HFFc6 (cell line): ENCODE measurements at places on chromosomes 1 and 21.

DNA sequence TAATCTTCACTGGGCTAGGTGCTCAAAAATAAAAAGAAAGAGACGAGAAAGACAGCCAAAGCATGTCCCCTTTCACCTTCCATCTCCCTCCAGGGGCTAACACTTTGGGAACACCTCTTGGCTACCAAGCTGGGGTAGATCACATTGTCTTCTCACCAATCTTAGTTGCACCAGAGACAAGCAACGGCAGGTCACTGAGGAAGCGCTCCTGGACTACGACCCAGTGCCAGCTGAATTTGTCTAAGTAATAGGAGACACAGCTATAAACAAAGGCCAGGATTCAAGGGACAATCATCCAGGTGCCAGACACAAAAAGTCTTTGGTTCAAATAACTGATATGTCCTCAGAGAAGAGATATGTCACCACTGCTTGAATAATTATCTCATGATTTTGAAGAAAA, 100.4 kb downstream of the SLC45A1 start:
- DNase-seq: no peak

- DNase-seq: no peak
These were observed 58.6 kb downstream of the TLR5 start for GRCh38 chr1:223084464-223084866.

DNA sequence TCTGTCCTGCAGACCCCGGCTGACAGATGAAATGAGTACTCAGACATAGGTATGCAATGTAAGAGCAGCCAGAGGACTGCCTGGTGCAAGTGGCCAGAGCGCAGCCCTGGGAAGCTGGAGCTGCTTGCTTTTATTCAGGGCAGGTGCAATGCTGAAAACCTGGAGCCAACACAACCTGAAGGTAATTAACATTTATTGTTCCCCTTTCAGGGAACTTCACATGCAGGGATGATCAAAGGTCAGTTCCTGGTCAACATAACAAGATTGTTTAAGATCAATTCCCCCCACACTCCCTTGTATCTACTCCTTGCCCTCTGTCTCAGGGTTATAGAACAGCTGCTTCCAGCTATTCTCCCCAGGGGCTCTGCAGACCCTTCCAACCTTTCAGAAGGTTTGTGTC, 48.7 kb upstream of the PRELP start:
- DNase-seq: no peak

- no peak for DNase-seq
These were observed 6.5 kb upstream of the IGSF3 start for GRCh38 chr1:116674011-116674531.

DNA sequence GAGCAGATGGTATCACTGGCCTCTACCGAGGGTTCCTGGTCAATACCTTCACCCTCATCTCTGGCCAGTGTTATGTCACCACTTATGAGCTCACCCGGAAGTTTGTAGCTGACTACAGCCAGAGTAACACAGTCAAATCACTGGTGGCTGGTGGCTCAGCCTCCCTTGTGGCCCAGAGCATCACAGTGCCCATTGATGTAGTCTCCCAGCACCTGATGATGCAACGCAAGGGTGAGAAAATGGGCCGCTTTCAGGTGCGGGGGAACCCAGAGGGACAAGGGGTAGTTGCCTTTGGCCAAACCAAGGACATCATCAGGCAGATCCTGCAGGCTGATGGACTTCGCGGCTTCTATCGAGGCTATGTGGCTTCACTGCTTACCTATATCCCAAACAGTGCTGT, 6.1 kb downstream of the SLC25A44 start:
- no peak for DNase-seq

DNA sequence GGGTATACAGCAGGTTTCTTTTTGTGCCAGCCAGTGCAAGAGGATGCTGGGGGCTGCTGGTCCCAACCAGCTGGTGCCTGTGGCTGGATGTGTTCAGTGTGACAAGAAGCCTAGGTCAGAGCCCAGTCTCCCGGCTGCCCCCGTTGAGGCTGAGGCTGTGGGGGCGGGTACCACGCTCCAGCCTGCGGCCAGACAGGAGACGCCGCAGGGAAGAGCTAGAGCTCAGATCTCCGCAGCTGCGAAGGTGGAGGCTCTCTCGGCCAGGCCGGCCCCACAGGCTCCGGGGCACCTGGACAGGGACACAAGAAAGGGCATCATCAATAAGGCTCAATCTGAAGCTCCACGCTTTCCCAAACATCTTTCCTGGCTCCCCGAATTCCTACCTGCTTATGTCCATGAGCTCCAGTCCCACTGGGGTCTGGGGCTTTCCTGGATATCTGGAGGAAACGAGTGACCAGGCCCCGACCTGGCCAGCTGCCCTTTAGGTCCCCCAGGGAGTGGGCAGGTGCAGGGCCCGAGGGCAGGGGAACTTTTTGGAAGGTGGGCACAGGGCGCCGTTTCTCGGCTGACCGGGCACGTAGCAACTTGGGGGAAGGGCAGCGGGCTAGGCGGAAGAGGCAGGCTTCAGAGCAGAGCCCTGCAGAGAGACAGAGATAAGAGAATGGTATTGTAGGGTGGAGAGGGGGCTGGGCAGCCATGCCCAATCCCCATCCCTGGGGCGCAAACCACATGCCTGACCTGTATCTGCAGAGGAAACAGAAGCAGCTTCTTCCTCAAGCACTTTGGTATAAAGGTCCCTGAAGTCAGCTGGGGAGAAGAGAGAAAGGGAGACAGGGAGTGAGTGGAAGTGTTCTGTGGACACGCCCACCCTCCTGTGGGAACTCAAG, 7.4 kb downstream of the ENTREP3 start:
- DNase-seq: no peak

DNA sequence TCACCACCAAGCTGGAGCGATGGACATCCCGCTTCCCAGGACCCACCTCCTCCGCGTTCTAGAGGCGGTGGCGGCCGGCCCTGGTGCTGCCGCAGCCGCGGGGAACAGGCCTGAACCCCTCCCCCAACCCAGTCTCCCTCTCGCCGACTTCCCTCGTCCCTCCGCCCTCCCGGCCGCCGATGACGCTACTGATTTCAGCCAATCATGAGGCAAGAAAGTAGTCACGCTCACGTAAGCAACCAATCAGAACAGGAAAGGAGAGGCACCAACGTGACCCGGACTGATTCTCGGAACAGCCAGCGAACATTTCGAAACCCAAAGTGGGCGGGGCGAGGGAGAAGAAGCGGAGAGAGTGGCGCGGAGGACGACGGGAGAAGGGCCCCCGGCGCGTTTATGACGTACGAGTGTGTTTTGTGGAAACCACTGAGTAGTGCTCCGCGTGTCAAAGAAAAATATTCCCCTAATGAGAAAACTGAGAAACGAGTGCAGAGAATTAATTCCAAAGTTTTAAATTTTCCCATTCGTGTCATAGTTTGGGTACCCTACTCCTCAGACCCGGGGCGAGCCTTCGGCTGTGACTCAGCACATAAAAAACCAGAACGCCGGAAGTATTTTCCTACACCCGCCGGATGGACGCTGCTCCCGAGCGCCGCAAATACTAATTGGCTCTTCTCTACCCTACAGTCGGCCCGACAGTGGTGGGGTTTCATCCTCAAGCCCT, at the start of gene NRDC:
NRDC (minus strand) TSS at position 112 of the 721 bp plus-strand sequence. CDS start 112 bp downstream, outside the sequence.
- DNase-seq: peak; percentile 100

- no peak for DNase-seq
These were observed 9.5 kb upstream of the PIGR start for GRCh38 chr1:206955476-206956451.

- no peak for DNase-seq
These were observed 501.4 kb downstream of the TTLL7 start for GRCh38 chr1:83497563-83497962.

DNA sequence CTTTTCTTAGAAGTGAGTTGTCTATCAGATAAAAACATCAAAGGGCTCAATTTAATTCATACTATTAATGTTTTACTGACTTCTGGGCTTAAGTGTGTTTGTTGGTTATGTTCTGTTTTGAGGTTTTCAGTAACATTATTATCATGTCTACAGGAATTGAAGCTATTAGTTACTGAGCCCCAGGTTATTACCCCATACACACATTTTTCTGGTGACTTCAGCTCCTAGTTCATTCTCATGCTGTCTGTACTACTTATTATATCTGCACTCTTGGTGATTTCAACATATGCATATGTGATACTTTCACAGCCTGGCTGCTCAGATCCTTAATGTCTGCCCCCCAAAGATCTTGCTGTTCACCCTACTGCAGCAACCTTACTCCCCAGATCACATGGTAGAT, 27.0 kb upstream of the SGIP1 start:
- DNase-seq: no peak

DNA sequence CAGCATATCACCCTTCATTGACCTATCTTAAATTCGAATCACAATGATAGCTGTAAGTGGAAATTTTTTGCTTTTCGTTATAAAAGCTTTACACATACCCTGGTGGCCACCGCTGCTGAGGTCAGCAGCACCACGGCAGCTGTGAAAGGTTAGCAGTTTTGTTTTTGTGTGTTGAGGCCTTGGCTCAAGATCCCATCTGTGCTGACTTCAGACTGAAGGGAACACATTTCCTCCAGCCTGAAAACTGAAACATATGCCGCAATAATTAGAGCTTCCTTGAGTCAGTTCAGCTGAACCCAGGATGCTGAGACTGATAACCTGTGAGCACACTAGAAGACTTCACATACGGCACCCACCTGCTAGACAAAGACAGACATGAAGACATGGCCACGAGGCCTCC, 103.0 kb downstream of the SMYD3 start:
- no peak for DNase-seq

GRCh38 chr1:99516141-99516540, 129.8 kb upstream of the PALMD start:
- no peak for DNase-seq

GRCh38 chr1:207861442-207862177, 49.3 kb downstream of the CD34 start:
- DNase-seq: no peak

- no peak for DNase-seq
These were observed 89.4 kb downstream of the DTL start for GRCh38 chr1:212124690-212125582.

GRCh38 chr1:183472488-183473216, at the start of gene SMG7:
TSS of gene SMG7 (plus strand) at chr1:183472499. CDS start at chr1:183472621, 122 bp downstream.
- peak; percentile 11 for DNase-seq

GRCh38 chr1:34682452-34683223, 72.2 kb upstream of the GJB5 start:
- no peak for DNase-seq

DNA sequence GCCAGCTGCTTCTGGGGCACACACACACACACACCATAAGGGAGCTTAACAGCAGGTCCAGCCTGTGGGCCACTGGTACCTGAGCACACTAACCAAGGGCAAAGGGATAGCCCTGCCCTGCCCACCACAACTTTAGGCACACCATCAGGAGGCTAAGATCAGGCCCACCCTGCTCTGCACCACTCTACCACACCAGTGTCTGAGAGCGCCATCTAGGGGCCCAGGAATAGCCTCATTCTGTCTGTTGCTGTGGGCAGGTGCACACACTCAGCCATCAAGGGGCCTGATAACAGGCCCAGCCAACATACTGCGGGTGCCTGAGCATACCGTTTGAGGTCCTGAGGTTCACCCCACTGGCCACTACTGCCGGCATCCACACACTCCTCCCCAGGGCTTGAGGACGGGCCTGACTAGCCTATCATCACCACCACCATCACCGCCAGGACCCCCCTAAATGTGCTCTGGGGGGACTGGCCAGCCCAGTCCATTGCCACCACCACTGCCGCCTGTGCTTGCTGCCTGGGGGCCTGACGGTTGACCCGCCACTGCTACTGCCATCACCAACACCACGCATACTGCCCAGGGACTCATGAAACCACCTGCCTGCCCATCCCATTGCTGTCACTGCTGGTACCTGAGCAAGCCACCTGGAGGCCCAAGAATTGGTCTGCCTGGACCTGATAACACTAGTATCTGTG, 31.3 kb downstream of the NSL1 start:
- no peak for DNase-seq

DNA sequence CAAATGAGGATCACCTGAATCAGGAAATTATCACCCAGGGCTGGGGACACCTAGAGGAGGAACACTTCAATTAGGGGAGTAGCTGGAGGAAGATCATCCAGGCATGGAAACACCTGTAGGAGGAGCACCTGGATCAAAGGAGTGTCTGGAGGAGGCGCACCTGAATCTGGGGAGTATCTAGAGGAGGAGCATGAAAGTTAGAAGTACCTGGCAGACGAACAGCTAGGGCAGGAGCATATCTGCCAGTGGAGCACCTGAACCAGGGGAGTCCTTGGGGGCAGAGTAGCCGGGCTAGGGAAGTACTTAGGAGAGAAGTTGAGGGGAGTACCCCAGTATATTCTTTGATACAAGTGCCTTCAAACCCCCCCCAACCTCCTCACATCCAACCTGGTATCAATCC, 1.3 kb downstream of the C1orf210 start:
- no peak for DNase-seq

DNA sequence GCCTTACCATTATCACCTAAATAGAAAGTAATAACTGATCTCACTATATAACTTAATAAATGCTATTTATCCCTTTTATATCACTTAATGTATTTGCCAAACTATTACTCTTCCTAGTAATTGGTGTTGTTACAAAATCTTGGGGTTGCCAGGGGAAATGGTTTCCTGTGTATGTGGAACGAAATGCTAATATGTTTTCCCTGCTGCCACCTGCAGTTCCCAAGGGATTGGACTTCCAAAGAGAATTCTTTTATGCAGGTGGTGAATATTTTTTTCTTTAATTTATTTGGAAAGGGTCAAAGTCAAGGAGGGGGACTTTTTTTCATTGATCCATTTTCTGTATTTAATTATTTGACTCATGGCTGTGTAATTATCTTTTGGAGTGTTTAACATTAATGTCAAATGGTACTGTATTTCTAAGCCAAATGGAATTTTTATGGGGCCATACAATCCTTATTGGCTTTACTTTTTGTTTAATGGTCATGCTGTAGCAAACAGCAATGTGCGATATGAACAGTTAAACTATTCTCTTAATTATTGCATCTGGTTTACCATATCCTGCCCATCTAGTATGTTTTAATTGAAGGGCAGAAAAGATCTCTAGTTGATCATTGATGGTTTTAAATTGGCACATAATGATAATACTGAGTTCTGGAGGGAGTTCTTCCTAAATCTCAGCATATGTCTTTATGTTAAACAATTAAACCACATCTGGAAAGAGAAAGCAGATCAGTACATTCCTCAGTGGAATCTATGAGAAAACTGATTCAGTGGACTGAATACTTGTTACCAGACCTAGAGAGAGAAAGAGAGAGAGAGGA, 486.3 kb downstream of the TTLL7 start:
- no peak for DNase-seq

GRCh38 chr1:219209578-219209977, 35.9 kb downstream of the LYPLAL1 start:
- DNase-seq: no peak

- no peak for DNase-seq
These were observed 13.0 kb upstream of the ZNF692 start for GRCh38 chr1:248871837-248872401.
